ENCODE measurements at places on chromosomes 3 and 15. TPM values are rescaled to one million over a fixed set of nuclear protein-coding genes. Genes with fewer than 3 reads are reported as not detected.

GRCh38 chr3:66269411-66269810 is 48.6 kb downstream of the SLC25A26 start:
- no peak for DNase-seq

The BFSP2 gene
- total RNA-seq: not detected

The TUSC7 gene
- total RNA-seq: not detected

The C3orf49 gene
- total RNA-seq: not detected

The POLR2M gene
- 320 TPM for total RNA-seq

DNA sequence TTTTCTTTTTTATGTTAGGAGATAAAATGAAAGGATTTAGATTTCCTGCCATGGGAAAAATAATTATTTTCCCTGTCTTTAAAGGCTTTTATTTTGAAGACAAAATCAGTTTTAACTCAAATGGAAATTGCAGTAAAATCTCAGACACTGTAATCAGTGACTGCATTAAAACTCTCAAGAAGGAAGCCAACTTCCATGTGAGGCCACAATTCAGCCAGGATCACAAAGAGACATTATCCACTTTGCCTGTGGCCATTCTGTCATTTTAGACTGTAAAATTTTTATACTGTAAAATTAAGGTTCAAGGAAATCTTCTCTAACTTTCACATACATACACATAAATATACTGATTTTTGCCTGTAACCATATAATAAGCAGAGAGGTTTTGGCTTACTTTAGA is 304.0 kb downstream of the TIGIT start:
- no peak for DNase-seq

DNA sequence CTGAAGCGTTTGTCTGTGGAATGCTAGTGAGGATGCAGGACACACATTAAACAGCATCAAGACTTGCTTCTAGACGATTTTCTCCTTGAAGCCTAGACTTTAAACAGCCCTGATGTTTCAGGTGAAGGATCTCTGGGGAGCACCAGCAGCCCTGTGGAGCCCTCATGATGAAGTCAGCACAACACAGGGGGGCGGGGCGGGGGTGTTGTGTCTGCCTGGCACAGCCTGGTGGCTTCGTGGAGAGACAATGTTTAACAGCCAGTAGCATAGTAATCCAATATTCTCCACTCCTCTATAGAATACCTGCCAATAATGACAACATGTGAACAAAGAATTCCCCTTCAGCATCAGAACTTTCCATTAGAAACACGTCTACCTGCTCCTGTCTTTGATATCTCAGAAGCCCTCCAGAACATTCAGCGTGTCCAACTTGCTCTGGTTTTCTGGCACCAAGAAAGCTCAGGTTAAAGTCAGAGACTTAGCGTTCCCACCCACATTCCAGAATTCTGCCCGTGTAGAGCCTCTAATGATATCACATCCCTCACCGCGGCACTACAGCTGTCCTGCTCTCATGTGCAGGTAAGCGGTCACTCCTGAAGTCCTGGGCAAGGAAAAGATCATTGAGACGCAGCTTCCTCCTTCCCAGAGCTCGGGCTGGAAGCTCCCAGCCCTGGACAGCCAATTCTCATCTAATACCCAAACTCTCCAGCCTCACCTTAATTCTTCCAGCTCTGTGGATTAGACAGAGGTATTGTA is 98.0 kb downstream of the ATP10A start:
- no peak for DNase-seq

DNA sequence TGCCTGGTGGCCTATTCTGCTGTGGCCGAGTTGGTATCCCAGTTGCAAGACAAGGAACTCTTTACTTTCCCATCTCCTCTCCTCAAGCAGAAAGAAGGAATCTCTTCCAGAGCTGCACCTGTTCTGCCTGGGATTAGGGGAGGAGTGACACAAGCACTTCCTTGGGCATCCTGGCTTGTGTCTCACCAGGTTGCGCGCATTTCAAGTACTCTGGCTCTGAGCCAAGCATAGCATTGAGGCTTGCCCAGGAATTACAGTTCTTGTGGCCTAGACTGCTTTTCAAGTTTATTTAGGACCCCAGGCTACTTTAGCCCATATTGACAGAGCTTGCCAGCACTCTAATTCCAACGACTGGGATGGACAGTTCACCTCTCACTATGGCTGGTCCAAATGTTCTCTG is 150.5 kb downstream of the RSRC1 start:
- DNase-seq: no peak

- DNase-seq: no peak
Observed at GRCh38 chr3:130906374-130906995, 12.6 kb downstream of the ATP2C1 start.

- no peak for DNase-seq
Observed at GRCh38 chr3:99648516-99648915, 10.1 kb downstream of the COL8A1 start.

The GPR171 gene
- 0.63 TPM for total RNA-seq

DNA sequence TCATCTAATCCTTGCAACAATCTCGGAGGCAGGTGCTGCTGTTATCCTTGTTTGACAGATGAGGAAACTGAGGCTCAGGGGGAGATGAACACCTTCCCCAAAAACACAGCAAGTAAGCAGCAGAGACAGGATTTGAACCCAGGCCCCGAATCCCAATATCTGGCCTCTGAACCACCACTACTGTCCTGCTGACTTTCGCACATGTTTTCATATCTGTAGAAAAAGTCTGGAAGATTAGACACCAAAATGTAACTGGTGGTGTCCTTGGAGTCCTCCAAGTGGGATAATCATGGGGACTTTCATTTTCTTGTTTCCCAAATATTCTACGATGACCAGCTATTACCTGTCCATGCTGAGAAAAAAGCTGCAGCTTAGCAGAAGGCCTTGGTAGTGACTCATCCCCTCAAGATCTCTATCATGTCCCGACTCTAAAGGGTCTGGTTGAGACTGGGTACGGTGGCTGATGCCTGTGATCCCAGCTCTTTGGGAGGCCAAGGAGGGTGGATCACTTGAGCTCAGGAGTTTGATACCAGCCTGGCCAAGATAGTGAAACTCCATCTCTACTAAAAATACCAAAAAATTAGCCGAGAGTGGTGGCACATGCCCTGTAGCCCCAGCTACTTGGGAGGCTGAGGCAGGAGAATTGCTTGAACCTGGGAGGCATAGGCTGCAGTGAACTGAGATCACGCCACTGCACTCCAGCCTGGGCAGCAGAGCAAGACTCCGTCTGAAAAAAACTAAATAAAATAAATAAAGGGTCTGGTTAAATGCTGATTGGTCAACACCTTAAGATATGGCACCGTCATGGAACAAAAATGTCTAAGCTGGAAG is 8.6 kb downstream of the IRAK2 start:
- no peak for DNase-seq

DNA sequence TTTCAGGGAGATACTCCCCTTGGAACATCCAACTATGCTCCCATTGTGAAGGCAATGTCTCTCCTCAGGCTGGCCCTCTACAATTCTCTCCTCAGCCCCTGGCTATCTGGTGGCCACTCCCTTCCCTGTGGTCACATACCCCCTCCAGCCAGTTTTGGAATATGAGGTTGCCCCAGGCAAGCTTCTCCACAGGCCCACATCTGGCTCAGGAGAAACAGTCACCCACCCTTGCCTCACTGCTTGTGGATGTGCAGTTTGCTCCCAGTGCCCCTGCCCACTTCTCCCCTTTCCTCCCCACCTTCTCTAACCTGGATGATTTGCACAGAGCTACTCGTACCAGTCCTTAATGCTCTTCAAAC is 15.7 kb upstream of the TIPARP start:
- no peak for DNase-seq

- no peak for DNase-seq
Observed at GRCh38 chr15:51936105-51936478, 35.5 kb downstream of the LEO1 start.

The ARNT2 gene
- 9.7 TPM for total RNA-seq

- peak; percentile 71 for DNase-seq
Observed at GRCh38 chr15:96285305-96285704, 45.2 kb upstream of the NR2F2 start.

The CLEC3B gene
- 89.4 TPM for total RNA-seq

DNA sequence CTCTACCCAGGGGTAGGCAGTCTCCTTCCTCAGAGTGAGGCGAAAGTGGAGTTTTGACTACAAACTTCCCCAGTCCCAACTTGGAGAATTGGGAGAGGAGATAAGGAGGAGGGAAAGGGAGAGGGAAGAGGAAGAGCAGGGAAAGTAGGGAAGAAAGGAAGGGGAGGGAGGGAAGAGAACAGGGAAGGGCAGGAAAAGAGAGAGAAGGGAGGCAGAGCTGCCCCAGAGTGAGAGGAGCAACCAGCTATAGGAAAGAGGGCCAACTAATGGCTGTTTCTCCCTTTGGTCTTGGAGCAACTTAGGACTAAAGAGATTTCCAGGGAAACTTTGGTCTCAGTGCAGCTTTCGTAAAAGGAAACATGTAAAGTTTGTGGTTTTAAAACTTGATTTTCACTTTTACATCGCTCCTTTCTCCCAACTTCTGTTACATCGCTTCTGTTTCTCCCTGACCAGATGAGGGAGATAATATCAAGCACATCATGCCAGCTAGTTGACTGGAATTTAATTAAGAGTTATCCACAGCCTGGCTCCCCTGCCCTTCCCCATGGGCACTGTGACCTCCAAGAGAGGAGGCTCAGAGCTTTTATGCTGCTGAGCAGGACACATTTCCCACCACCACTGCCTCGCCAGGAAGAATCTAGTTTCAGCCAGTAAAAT is 1.4 kb downstream of the CA12 start:
- no peak for DNase-seq

The FOXL2 gene
- total RNA-seq: not detected

The GABRR3 gene
- total RNA-seq: 0.11 TPM

DNA sequence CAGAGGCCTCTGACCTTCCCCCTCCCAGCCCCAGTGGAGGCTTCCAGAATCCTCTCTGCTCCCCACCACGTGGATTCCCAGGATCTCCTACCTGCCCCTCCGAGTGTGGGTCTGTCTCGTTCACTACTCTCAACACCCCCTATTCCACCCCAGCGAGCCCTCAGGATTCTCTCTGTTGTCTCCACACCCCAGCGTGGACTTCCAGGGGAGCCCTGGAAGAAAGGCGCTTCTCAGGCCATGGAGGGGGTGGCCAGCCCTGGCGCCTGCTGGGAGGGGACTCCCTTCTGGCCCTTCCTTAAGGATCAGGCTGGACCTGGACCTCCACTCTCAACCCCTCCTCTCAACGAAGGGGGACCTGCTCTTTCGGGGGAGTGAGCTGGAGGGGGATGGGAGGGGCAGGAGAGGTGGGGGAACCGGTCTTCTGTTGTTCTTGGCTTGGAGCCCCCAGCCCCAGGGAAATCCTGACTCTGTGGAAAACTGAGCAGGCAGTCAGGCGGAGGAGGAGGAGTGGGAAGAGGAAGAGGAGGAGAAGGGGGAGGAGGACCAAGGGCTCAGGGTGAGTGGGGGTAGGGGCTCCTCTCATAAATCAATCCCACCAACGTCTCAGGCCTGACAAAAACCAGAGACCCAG is 32.9 kb downstream of the EPHB3 start:
- no peak for DNase-seq

The ANKDD1A gene
- 12.4 TPM for total RNA-seq

The MED12L gene
- 3.1 TPM for total RNA-seq

The LHFPL4 gene
- total RNA-seq: 0.58 TPM

DNA sequence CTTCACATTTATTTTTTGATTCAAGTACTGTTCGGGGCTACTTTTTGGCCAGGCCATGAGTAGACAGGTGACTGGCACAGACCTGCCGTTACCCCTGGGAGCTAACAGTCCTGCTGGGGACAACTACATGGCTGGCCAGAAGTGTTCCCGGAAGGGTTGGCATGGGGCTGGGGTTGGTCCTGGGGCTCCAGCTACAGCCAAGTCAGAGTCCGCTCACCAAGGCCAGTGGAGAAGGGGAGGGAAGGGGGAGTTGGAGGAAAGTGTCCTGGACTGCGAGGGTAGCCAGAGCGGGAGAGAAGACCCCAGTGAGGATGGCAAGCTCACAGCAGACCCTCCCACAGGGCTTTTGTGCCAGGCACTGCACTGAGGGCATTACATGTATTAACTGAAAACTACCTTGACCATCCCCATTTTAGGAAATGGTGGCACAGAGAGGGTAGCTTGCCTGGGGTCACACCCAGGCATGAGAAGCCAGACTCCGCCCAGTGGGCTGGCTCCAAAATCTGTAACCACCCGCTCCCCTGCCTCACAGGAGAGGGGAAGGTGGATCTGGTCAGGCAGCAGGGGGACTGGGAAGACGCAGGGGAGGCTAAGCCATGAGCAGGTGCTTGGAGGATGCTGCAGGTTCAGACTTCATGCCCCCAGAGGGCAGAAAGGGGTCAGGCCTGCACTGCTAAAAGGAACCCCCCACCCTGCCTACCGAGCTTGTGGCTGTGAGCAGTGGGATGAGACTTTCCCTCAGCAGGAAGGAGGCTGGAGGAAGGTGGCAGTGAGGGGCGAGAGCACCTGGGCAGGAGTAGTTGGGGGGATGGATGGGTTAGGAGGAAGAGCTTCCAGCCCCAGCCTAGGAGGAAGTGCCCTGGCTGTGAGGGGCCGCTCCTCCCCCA is 38.3 kb upstream of the ESYT3 start:
- DNase-seq: no peak

GRCh38 chr3:54262541-54262940 is 140.2 kb downstream of the CACNA2D3 start:
- no peak for DNase-seq

GRCh38 chr15:101303408-101303807 is 8.4 kb upstream of the SNRPA1 start:
- no peak for DNase-seq

The ZPLD1 gene
- total RNA-seq: 0.16 TPM

GRCh38 chr3:159823780-159824179 is 164.9 kb upstream of the IL12A start:
- DNase-seq: no peak

- no peak for DNase-seq
Observed at GRCh38 chr3:61602466-61602865, 41.1 kb downstream of the PTPRG start.

- DNase-seq: no peak
Observed at GRCh38 chr3:188246905-188247304, 92.9 kb downstream of the LPP start.

The DYNLT2B gene
- total RNA-seq: 9.4 TPM

GRCh38 chr3:129586746-129587430 is 19.6 kb downstream of the PLXND1 start:
- no peak for DNase-seq

DNA sequence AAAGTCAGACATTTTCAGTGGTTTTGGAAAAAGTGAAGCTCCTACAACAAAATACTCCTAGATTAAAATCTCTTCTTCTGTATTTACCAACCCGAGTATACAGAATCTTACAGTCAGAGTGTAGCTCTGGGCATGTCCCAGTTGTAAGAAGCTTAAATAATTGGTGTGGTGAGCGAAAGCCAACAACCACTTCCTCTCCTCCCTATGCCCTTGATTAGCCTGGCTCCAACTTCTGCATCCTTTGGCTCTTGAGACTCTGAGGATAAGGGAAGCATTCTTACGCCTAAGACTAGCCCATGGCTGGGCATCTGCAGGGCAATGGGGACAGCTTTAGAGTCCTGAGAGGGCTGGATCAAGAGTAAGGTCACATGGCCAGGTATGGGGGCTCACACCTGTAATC is 25.5 kb downstream of the RFT1 start:
- DNase-seq: no peak

DNA sequence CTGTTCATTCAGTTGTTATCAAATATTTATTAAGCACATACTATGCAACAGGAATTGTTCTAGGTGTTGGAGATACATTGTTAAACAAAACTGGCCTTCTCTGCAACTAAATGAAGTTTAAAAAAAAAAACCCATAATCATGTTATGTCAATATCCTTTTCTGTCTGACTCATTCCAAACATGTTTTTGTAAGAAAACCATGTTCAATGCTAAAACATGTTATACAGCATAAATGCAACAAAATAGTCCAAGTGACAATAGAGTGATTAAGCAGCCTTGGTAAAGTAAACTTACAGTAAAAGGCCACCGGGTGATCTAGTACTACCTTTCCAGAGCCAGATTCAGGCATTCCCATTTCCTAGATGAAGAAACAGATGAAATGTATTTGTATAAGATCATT is 278.0 kb upstream of the NECTIN3 start:
- no peak for DNase-seq
